ENCODE measurements at places on chromosomes 7 and 10.

DNA sequence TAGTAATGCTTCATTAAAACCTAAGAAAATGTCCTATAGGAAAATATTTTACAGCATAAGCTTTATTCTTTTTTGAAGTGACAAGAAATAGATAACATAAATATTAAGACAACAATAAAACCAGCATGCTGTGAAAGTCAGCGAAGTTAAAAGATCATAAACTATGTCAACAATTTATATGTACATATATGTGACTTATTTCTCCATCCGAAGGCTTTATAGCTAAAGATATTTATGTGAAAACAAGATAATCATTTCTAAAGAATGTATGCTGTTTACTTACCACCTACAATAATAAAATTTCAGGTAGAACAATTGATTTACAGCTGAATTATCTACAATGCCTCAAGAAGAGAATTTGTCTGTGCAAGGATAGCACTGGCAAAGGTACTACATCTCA is 283.4 kb downstream of the CRPPA start:
- no peak for DNase-seq

DNA sequence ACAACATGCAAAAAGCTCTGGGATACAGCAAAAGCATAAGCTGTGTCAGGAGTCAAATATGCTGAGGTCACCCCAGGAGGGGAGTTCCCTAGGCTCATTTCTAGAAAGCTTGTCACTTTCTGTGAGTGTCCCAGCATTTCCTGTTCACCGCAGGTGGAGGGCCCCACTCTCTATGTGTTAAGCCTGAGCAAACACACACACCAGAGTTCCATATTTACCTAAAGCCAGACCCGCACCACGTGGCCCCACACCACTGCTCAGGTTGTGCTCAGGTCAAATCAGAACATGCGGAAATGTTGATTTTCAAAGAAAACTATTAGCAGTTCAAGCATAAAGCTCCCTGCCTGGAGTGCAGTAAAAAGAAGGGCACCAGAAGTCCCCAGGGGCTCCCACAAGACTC is 259.6 kb upstream of the PPP2R2D start:
- no peak for DNase-seq

DNA sequence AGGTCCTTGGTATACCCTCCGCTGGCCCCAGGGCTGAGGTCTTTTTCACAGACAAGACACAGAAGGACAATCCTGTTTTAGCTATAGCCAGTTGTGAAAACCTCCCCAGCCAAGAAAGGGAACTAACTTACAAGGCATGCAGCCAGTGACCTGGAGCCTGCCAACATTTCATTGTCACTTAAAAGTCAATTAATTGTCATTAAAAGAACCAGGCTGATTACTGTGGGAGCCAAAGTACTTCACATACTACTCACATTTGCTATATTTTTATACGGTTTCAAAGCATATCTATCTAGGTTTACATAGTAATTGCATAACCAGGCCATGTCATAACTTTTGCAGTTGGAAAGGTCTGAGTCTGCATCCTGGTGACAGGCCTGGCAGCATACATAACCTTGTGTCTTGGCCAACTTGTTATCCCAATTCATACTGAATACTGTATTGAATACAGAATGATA is 31.1 kb downstream of the NRBF2 start:
- no peak for DNase-seq

DNA sequence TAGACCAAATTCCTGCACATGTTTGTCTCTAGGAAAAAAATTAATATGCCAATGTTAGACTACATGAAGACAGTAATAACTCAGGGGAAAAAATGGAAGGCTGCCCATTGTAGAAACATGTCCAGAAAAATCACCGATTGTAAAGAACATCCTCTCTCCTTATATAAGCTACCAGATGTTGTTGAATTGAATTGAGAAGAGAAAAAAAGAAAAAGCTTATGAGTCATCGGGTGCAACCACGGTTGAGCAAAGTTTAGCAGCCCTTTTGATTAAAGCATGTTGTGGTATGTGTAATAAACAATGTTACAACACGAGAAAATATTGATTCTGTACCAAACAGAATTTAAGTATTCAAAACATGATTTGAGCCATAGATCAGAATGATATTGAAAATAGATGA is 102.3 kb upstream of the ARHGAP21 start:
- peak; percentile 10 for DNase-seq

- peak; percentile 56 for DNase-seq
Observed at GRCh38 chr10:69088471-69088769, 517 bp downstream of the SRGN start.

DNA sequence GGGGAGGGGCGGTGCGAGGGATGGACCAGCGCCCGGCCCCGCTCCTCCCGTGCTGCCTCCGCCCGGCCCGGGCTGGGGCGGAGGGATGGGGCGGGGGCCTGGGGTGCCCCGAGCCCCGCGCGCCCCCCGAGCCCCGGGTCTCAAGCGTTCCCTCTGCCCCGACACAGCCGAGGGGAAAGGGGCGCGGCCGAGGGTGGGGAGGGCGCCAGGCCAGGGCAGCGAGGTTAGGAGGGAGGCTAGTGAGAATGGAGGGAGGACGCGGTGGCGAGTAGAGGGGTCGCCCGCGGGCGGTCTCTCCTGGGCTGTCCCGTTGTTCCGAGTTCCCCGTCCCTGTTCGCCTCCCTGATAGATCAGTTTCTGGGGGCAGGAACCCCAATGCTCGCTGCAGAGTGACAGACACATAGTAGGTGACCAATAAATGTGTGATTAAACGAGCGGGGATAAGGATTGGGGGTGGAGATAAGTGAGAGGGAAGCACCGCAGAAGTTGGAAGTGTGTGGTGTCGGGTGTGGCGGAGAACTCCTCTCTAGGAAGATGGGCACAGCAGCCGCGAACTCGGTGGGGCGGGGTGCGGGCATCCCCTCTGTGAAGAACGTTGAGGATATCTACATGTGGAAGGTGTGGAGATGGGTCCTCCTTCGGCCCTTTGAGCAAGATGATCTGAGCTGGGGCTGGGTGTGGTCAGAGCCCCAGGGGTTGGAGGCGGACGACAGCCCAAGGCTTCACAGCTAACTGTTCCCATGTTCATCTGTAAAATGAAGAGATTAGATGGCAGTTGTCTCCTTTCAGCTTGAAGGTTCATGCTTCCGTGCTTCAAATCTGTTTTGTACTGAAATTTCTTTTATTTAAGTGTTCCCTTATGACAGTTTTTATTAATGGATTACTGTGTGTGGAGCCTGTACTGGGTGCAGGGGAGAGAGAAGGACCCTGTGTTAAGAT is 580 bp downstream of the ZNF775 start:
- DNase-seq: peak; percentile 14

DNA sequence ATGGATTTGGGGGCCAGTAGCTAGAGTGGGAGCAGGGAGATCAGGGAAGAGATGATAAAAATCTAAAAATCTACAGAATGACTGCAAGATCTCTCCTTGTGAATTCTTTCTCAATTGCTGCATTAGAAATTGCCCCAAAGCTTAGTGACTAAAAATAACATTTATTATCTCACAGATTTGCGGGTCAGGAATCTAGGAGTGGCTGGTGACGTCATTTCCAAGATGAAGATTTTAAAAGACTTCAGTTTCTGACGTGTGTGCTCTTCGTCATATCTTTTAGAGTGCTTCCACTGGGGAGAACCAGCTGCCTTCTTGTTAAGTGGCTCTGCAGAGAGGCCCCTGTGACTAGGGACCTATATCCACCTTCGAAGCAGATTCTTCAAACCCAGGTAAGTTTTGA is 112.6 kb downstream of the DGKI start:
- DNase-seq: no peak

DNA sequence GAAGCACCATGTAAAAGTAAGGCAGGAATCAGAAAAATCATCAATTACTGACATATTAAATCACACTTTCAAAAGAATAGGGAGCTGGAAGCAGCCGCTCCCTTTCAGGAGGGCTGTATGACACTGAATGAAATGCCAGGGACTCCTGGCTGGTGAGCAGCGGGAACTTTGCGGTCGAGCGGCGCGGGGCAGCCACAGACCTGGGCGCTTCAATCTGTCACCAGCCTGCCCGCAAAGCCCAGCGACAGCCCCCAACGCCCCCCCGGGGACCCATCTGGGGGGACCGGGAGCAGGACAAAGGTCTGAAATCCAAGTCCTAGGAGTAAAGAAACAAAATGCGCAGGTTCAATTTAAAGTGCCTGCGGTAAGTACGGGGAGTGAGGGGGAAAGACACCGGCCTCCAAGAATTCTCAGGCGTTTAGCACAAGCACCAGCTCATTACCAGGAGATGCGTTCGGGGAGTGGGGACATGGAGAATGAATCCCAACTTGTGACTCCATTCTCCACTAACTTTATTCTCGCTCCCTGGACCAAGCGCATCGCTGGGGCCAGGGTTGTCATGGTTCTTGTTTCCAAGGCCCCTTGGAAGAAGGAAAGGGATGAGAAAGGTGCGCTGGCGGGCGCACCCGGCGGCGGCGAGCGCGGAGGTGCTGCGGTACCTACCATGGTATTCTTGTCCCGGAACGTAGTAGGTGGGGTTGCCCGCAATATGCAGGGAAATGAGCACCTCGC is 824 bp downstream of the RELN start:
- no peak for DNase-seq

- DNase-seq: peak; percentile 60
Observed at GRCh38 chr10:73744664-73744975, 448 bp downstream of the SEC24C start.

DNA sequence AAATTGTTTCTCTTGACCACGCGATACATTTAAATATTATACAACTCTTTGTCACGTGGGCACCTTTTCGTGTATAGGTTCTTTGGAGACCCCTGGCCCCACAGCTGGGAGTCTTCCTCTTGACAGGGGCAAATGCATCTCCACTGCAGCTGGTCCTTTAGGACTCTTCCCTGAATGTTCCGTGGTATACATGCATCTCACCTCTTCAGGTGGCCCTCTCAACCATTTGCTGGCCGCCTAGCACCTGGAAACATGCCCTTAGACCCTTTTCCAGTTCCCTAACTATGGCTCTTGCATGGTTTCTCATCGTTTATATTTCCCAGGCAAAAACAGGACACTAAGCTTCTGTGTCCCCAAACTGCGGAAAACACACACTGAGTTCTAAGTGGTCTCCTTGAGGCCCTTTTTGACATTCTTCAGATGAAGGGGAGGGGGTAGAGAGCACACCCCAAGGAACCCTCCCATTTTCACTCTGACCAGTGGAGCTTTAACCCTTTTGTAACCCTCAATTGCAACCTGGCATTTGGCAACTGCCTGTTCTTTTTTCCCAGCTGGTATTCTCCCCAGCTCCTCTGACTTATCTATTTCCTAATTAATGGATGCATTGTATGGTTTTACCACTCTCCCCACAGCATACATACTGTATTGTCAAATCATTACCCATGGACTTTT is 20.6 kb downstream of the HNRNPA2B1 start:
- DNase-seq: no peak

All from CD4-positive, alpha-beta T cell treated with Interleukin-21 for 1 hour (primary cell).